ENCODE measurements at places on chromosomes 7 and 10.

GRCh38 chr10:123327896-123328295 lies 173.7 kb downstream of the BUB3 start:
- DNase-seq: no peak

- DNase-seq: no peak
These were observed 327.4 kb downstream of the AGMO start for GRCh38 chr7:15234431-15234830.

DNA sequence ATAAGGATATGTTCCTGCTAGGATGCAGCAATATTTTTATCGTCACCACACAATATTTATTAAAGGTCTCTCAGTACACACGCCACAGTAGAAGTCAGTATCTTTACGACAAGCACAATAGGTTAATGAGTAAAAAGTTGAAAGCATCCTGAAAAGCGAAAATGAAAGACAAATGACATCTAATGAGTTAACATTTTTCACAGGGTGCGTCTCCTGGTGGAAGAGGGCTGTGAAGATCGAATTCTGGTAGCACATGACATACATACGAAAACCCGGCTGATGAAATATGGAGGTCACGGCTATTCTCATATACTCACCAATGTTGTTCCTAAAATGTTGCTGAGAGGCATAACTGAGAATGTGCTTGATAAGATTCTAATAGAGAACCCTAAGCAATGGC lies 10.8 kb downstream of the C1QL3 start:
- DNase-seq: no peak

DNA sequence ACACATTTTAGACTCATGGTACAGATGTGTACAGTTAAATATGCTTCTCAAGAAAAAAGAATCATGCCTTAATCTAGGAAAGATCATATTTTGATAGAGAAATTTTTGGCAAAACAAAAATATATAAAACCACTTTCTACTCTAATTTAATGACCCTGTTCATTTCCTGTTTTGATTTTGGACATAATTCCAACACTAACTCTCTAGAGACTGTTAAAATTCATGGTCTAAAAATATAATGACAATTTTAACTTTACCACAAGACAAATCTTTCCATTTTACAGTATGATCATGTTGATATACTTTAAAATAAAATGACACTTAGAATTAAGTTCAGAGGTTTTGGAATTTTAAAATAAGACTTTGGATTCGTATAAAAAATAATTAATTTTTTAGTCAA lies 45.2 kb downstream of the PRKG1 start:
- DNase-seq: no peak

DNA sequence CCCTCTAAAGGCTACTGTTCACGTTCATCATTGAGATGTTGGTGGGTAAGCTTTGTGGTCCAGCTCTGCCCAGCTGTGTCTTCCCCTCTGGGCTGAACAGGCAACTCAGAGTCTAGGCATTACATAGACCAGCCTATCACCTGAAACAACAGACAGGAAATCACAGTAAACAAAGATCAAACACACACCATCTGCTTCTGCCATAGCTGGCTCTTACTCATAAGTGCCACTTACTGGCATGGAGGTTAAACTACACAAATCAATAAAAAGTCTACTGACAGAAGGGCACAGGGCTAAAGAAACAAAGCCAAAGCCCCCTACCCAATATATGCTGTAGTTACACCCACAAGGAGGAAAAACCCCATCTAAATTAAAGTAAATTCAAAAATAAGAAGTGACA lies 35.0 kb downstream of the SEPTIN14 start:
- no peak for DNase-seq

DNA sequence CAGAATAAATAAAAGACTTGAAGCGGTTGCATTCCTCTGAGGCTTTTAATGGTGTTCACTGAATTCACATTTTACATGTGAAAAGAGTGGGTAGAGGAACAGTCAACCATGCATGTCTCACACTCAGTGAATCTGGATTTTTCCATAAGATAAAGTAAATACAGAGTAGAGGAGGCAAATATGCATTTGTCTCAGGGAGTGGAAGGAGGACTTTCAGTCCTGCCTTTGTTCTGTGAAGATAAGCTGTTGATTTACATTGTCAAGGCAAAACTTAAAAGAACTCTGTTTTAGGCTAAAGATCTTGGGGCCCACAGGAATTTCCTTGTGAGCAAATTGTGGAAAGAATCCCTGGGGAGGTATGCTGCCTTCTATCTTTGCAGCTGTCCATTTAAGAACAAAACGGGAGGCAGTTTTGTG lies 825.3 kb upstream of the MBL2 start:
- DNase-seq: no peak

- DNase-seq: no peak
These were observed 103.0 kb downstream of the ITIH5 start for GRCh38 chr10:7563770-7564169.

DNA sequence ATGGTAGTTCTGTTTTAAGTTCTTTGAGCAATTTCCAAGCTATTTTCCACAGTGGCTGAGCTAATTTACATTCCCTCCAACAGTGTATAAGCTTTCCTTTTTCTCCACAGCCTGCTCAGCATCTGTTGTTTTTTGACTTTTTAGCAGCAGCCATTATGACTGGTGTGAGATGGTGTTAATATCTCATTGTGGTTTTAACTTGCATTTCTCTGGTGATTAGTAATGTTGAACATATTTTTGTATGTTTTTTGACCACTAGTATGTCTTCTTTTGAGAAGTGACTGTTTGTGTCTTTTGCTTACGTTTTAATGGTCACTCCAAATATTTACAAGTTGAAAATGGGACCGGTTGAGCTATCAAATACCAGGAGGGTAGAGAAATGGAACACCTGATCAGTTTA lies 20.4 kb downstream of the GNG11 start:
- DNase-seq: no peak

GRCh38 chr10:86186633-86187032 lies 180.0 kb downstream of the GRID1 start:
- no peak for DNase-seq

GRCh38 chr10:75817198-75817597 lies 385.8 kb downstream of the LRMDA start:
- DNase-seq: no peak

DNA sequence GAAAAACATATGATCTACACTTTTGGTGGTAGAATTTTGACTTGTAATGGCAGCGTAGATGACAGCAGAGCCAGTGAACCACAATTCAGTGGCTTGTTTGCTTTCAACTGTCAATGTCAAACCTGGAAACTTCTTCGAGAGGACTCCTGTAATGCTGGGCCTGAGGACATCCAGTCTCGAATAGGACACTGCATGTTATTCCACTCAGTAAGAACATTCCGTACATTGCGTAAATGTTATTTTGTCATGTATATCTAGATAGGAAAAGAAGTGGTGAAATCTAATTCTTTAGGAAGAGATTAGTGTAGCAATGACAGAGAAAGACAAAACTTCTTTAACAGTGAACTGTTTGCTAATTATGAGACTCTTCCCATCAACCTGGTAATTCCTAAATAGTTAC lies 112.9 kb downstream of the PODXL start:
- no peak for DNase-seq

GRCh38 chr10:19168584-19168983 lies 120.0 kb downstream of the MALRD1 start:
- no peak for DNase-seq

- no peak for DNase-seq
These were observed 12.3 kb upstream of the C10orf71 start for GRCh38 chr10:49286686-49287085.

- DNase-seq: no peak
These were observed 32.7 kb upstream of the PRSS1 start for GRCh38 chr7:142716596-142716995.

GRCh38 chr10:97207756-97208346 lies 22.1 kb upstream of the SLIT1 start:
- no peak for DNase-seq

DNA sequence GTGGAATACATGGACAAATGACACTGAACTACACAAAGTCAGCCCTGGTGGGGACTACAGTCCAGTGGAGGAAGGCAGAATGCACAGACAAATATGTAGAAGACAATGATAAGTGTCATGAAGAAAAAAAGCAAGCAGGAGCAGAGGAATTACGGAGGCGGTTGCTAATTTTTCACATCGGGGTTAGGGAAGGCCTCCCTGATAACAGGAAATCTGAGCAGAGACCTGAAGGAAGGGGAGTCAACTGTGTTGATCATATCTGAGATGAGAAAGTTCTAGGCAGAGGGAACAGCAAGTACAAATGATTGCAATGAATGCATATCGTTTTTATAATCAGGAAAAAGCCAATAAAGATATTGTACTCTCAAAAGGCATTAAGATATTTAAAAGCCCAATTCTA lies 14.0 kb downstream of the KIAA1549 start:
- no peak for DNase-seq

DNA sequence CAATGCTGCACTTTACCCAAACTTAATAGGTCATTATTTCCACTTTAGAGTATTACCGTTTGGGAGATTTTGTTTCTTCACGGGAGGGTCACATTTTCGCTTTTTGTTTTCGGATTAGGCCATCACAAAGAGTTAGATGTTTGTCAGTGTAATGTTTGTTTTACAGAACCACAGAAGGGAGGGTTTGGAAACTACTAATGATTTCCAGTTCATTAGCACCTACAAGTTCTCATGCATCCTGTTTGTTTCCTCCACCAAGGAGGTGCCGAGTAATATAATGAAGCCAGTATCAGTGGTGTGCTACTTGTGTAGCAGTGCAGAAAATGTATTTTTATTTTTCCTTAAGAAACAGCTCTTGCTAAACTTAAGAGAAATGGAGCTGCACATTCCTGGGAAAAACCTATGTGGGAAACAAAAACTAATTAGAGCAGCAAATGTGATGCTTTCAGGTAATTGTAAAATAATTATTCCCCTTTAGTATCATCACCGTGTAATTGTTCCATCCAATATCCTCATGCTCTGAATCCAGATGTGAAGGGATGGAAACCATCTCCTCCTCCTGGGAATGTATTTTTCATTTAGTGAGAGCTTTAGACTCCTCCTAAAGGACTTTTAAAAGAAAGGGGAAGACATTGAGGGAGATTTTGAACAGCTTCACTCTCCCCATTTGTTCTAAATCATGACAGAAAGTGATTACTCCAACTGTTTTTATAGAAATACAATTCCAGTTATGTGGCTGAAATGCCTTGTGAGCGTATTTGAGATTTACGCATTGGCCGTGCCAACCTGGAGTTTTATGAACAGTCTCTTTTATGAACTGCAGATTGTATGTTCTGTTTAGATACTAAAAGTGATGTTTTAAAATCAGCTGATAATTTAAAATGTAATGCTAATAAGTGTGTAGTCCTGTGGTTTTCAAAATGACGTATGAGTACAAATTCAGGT lies 5.6 kb downstream of the CELF2 start:
- DNase-seq: no peak

DNA sequence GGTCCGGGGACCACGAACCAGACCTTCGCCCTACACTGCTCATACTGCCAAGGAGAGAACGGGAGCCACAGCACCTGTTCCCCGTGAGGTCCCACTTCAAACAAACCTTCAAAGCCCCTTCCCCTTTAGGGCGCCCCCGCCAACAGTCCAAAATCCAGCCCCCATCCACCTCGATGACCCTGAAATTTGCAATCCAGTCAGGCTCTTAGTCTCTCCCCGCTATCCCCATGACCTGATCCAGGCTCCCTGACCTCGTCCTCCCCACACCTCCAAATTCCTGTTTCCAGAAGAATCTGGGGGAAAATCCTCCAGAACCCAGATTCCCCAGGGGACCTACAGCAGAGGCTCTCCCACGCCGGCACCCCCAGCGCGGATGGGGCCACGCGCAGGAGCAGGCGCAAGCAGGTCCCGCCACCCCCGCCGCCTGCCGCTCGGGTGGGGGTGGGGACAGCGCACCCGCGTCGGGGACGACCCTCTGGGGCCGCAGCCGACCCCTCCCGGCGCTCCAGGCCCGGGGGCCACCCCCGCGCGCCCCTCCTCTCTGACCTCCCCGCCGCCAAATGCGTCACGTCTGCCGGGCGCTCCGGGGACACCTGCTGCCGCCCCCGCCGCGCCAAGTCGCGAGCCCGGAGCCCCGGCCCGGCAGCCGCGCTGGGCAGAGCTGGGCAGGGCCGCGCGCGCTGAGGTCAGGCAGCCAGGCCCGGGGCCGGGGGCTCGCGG lies 753 bp downstream of the CAMK2B start:
- peak; percentile 58 for DNase-seq

- DNase-seq: no peak
These were observed at the start of gene KBTBD2 for GRCh38 chr7:32891043-32891799. Gene KBTBD2 (minus strand): TSS chr7:32891760. CDS start chr7:32879604, 12,156 bp downstream.

DNA sequence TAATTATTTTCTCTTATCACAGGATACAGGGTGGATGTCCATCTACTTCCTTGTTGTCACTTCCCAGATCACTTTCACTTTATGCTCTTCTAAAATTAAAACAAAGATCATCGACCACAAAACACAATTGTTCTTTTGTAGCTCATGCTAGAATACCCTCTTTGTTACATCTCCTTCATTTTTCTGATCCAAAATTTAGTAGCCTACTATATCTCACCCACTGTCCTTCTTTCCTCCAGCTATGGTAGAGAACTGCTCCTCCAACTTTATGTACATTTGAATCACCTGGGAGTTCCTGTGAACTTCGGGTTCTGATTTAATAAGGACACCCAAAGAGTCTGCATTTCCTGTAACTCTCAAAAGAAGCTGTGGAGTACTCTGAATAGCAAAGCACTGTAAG lies 1.2 kb upstream of the AHR start:
- DNase-seq: no peak

GRCh38 chr10:124267231-124267885 lies 151.4 kb downstream of the OAT start:
- DNase-seq: no peak

- no peak for DNase-seq
These were observed 119.0 kb downstream of the GNAI1 start for GRCh38 chr7:80253653-80254052.

DNA sequence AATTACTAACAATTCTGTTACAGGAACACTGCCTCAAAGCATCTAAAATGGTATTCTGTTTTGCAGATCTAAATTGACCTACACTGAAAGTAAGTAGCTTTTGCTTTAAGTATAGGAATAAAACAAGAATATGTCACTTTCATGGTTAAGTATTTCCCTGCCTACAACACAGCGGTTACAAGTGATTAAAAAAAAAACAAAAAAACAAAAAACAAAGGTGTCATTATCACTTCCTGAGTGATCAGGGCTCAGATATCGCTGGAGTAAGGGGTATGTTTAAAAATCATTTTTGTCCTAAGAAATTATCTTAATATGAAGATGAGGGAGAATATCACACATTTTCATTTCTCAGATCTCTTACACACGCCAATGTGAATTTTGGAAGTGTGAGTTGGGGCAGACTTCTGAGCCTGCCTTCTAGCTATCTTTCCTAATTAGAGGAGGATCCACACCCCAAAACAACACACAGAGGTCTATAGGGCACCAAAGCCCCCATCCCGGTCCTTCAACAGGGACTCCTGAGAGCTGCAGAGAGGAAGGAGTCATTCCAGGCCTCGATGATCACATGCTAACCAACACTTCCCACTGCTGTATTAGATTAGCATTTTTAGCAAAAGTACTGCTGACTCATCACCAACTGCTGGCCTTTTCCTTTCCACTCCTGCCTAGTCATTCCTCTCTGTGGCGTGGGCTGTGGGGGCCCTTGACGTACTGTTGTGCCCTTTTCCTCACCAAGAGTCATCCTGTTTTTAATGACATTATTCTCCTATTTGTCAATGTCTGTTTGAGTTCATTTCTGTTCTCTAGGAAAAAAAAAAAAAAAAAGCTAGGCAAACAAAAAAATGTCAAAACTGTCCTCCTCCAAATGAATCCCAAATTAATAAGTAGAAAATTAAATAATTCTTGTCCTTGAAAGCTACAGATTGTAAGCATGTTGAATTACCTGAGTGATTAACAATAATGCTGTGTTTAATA lies 31.2 kb downstream of the PRTFDC1 start:
- no peak for DNase-seq

GRCh38 chr10:14349081-14349480 lies 18.4 kb upstream of the FRMD4A start:
- no peak for DNase-seq

- DNase-seq: no peak
These were observed 836 bp downstream of the ECD start for GRCh38 chr10:73166972-73167371.
